EH (cell line): ENCODE measurements at places on chromosomes 7 and 10.

DNA sequence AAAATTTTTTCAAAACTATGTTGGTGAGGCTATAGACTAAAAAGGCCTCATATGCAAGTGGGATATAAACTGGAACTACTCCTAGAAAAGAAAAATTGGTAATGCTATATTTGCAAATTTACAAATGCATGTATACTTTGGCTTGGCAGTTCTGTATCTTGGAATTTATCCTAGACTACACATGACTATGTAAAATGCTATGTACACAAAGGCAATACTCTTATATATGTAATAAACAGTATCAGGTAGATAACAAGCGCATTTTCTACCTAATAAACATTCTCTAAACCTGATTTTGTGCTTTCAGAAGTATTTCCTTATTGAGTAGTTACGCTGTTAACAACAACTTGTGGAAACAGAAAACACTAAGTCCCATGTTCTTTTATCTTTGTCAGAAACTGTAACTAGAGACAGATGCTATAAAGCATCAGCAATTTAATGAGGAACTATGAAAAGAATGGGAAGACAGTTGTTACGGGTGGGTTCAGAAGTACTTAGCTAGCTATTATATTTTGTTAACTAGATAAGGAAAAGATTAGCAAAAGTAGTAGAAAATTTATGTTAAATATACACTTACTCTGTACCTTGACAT is 107.8 kb downstream of the ARHGAP12 start:
- peak; percentile 13 for DNase-seq

GRCh38 chr7:143460271-143460979 is 17.2 kb downstream of the TAS2R60 start:
- DNase-seq: peak; percentile 20

- DNase-seq: peak; percentile 88
Observed at GRCh38 chr10:87659571-87660483, at the start of gene PAPSS2. Gene PAPSS2, plus strand, starts transcription at chr10:87659878. Its CDS starts 104 bp downstream, at chr10:87659982.

GRCh38 chr7:31284106-31284505 is 56.4 kb downstream of the NEUROD6 start:
- no peak for DNase-seq

DNA sequence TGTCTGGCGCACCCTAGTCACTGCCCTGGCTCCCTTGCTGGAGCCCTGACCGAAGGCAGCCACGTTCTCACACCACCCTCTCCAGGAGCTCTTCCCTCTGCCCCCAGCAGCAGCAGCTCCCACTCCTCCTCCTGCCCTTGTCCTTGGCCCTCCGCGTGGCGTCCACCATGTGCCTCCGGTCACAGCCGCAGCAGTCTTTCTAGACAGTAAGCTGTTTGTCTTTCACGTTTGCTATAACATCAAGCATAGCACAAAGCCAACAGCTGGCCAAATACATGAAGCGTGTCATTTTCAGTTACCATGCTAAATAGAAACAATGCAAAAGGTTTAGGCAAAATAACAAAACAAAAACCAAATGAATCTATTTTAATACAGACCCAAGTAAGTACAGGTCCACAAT is 3.3 kb downstream of the PITRM1 start:
- no peak for DNase-seq

DNA sequence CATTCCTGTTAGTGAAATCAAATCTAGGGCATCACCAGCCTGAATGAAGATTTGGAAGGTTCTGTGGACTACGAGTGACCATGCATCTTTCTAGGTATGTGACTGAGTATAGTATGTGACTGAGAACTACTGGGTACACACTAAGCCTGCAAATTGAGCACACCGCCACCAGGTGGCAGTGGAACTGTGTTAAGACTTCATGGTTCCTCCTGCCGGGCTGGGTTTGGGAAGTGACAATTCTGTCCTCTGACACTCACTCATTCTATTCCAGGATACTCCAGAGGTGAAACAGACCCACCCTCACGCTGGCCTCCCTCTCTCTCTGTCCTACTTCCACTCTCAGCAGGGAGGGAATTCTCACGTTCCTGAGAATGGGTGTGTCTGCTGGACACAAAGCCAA is 84.0 kb upstream of the TMEM248 start:
- DNase-seq: peak; percentile 27

DNA sequence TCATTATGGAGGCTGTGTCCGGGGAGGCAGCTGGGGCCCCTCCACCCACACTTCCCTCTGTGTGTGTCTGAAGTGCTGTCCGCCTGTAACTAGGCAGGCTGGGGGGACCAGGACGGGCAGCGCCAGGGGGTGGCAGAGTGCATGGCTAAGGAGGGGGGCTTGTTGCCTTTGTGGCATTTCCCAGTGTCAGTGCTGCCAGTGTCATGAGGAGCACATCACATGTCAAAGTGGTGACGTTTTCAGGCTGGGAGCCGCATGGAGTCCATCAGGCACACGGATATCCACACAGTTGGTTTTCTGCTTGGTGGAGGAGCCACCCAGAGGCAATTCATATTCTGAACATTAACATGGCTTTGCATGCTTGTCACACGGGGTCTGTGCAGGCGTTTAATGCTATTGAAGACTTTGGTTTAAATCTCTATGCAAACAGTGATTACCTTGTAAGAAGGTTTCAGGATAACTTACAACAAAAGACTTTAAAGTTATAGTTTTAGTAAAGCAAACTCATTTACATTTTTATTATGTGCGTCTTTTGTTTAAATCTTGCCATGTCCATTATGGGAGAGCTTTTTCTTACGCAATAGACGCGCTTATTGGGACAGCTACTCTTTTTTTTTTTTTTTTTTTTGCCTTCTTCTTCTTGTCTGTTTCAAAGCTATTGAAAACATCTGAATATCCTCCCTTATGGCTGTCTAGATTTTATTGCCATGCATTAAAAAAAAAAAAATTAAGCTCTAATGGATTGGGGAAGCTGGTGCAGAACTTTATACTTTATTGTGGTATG is 52.9 kb downstream of the C10orf67 start:
- DNase-seq: peak; percentile 2

DNA sequence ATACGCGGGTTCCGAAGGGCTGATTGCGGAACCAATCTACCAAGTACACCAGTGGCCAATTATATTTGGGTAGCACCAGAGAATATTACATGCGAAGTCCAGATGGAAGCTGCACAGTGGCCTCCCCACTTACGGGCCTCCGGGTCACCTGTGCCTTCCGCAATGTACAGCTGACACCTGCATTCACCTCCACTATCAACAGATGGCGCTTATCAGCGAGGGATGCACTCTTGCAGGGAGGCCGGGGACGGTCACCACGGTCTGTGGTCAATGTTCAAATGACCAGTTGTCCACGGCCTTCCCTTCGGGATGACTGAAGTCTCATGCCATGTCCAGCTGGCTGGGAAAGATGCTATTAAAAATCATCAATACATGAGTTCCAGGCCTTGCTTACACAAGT is 47.6 kb downstream of the SLIT1 start:
- no peak for DNase-seq

DNA sequence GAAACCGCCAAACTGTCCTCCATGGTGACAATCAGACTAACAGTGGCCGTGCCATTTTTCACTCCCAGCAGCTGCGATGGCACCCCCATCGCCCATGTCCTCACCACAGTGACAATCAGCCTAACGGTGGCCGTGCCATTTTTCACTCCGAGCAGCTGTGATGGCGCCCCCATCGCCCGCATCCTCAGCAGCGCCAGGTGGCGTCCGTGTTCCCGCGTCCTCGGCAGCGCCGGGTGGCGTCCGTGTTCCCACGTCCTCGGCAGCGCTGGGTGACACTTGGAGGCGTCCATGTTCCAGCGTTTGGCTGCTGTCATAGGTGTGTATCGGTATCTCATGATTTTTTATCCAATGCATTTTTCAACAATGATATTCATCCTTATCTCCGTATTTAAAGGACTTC is 267.3 kb downstream of the PTPRN2 start:
- DNase-seq: no peak
